ENCODE measurements at places on chromosomes 3 and 15.

DNA sequence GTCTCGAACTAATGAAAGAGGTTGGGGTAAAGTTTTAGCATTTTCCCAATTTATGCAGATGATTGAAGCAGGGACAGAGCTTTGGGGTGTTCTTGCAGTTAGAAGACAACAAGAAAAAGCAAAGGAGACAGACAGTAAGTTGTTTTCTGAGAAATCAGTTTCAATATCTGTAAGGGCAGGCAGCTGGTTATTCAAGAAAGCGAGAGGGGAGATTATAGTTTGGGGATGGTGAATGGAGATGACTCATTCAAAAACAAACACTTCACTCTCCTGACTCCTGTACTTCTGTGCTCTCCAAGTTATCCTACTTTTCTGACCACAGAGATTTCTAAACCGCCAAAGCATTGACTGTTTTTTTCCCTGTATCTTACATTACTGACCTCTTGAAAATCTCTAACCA is 352.0 kb downstream of the GAP43 start:
- no peak for DNase-seq

DNA sequence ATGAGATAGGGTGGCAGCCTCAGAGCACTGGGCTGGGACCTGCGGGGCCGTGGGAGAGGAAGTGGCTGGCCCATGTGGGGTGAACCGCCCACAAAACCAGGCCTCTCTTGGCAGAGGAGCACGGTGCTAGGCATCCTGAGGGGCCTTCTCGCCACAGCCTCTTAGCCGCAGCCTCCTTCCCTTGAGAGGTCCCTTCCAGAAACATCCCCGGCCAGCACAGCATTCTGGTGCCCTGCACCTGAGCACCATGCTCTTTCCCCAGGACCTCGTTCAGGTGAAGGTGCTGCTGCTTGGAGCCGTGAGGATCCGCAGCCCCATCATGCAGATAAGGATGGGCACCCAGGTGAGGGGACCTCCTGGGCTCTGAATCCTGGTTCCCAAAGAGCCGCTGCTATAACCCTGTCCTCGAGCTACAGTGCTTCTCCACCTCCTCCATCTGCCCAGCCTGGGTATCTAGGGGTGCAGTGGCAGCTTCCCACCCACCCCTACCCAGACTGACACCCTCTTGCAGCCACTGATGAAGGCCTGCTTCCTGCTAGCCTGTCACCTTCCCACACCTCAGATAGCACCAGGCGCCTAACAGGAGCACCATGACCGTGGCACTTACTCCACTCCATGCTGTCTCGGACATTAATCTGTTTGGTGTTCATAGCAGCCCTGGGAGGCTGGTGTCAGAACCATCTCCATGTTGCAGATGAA is 11.2 kb upstream of the TXNRD3 start:
- no peak for DNase-seq

DNA sequence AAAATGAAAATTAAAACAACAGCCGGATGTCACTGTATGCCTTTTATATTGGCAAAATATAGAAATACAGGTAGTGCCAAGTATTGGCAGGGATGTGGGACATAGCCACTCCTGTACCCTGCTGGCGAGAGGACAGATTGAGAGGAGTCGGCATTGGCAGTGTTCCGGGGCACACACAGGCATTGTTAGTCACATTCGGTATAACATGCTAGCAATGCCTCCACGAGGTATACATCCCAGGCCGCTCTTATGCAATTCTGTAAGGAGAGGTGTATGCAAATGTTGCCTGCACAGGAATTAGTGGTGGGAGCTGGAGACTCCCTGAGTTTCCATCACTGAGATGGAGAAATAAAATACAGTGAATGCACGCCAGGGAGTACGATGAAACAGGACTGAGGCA is 99.4 kb upstream of the DLG1 start:
- DNase-seq: no peak

- DNase-seq: no peak
Observed at GRCh38 chr3:11260460-11260859, 11.7 kb upstream of the ATG7 start.

DNA sequence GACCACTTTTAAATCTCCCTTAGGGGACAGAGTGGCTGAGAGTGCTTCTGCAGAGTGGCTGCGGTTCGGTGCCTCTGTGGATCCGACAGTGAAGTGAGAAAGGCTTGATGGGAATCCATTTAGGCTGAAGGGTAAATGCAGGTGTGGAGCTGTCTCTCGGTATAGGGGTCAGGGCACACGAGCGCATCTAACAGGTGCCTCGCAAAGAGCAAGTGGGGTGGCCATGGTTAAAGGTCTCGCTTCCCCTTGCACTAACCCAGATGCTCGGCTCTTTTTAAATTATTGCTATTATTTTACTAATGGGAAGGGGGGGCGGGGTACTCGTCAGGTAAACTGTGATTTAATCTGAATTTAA is 598 bp upstream of the GJD2 start:
- no peak for DNase-seq

- DNase-seq: no peak
Observed at GRCh38 chr3:177106184-177106583, 91.1 kb downstream of the TBL1XR1 start.

DNA sequence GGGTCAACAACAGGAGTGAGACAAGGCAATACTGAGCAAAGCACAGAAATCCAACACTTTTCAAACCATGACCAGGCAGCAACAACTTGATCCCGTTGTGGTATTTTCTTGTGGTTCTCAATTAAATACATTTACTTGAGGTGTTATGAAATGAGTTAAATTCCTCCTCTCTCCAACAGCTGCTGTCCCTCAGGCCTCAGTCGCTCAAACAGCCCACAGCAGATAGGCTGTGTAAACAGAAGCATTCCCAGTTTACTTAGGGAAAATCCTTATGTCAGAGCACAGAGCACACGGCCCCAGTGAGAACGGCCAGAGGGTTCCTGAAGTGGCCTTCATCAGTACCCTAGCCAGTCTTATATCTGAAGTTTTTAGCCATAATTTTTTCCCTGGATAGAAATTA is 359.9 kb downstream of the AGBL1 start:
- no peak for DNase-seq

DNA sequence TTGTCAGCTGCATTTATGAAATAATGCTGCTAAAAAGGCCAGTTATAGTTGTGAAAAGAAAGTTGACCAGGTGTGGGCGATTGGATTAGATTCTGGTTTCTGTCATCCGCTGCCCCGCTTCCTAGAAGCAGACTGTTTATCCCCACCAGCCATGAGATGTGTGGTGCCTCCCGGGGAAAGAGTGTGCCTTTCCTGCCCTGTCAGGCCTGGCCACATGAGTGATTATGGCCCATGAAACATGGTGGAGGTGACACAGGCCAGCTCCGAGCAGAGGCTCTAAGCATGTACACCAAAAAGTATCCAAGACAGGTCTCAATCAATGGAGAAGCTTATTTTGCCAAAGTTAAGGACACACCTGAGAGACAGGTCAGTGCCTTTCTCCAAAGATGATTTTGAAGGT is 85.4 kb upstream of the ABHD2 start:
- DNase-seq: no peak

- DNase-seq: no peak
Observed at GRCh38 chr3:168124791-168125190, 29.1 kb upstream of the GOLIM4 start.

- no peak for DNase-seq
Observed at GRCh38 chr15:90007076-90007460, 5.9 kb downstream of the ZNF710 start.

DNA sequence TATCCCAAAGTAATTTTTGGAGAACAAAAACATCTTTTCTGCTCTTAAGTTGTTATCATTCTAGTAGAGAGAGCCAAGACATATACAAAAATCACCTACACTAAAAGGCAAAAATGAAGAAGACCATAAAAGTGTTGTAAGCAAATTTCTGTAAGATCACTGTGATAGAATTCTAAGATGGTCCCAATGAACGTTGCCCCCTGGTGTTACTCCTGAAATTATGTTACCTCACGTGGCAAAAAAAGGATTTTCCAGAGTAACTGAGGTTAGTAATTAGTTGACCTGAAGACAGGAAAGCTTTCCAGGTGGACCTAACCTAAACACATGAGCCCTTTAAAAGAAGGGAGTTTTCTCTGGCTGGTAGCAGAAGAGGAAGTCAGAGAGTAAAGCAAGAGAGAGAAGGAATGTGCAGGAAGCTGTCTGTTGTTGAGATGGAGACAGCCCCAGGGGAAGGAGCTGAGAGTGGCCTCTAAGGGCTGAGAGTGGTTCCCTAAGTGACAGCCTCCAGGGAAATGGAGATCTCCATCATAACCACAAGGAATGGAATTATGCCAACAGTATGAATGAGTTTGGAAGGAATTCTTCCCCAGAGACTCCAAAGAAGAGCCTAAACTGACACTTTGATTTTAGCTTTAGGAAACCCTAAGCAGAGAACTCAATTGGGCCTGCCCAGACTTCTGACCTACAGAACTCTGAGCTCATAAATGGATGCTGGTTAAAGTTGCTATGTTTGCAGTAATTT is 205.9 kb downstream of the CD47 start:
- peak; percentile 27 for DNase-seq

GRCh38 chr3:190458040-190458439 is 8.3 kb upstream of the TMEM207 start:
- peak; percentile 88 for DNase-seq

DNA sequence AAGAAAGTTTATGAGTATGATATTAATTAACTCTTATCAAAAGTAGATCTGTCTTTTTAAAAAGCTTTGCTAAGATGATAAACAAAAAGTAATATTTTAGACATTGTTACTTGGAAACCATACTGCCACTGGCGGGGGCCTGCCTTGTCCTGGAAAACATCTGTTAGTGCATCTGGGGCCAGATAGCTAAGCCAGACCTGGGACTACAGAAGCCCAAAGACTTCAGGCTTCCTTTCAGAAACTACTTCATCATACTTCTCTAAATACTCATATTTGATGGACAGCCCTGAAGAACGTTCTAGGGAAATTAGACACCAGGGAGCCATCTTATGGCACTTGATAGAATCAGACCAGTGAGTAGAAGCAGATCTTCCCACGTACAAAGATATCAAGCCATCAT is 795.4 kb upstream of the SEMA6D start:
- no peak for DNase-seq

- no peak for DNase-seq
Observed at GRCh38 chr15:99504823-99505551, 60.8 kb upstream of the MEF2A start.

DNA sequence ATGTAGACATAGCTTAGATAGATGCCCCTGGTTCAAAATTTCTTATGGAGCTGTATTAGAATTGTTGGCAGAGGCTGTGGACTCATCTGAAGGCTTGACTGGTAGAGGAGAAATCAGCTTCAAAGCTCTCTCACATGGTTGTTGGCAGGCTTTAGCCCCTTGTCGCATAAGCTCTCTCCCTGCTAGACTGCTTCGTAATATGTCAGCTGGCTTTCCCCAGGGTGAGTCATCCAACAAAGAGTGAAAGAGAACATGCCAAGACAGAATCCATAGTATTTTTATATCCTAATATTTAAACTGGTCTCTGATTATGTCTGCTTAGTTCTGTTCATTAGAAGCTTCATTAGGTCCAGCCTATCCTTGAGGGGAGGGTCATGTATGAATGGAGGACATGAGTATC is 427.4 kb upstream of the NAALADL2 start:
- DNase-seq: no peak

GRCh38 chr15:95624616-95625361 is 705.7 kb upstream of the NR2F2 start:
- no peak for DNase-seq

- DNase-seq: no peak
Observed at GRCh38 chr3:139505829-139506386, 29.6 kb upstream of the RBP2 start.

DNA sequence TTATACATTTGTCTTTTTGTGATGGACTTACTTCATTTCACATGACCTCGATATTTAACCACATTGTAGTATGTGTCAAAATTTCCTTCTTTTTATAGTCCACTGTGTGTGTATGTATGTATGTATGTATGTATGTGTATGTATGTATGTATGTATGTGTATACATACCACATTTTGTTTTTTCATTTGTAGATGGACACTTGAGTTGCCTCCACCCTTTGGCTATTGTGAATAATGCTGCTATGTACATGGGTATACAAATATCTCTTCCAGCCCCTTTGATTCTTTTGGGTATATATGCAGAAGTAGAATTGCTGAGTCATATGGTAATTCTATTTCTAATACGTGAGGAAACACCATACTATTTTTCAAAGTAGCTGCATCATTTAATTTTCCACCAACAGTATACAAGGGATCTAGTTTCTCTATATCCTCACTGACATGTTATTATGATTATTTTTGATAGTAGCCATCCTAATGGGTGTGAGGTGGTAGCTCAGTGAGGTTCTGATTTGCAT is 228.2 kb downstream of the OPA1 start:
- no peak for DNase-seq

- DNase-seq: no peak
Observed at GRCh38 chr15:69391046-69391757, 22.9 kb upstream of the KIF23 start.

GRCh38 chr3:57696801-57697321 is 4.0 kb upstream of the DENND6A start:
- DNase-seq: no peak

GRCh38 chr3:194485881-194486539 is 792 bp downstream of the ATP13A3 start:
- DNase-seq: peak; percentile 28

DNA sequence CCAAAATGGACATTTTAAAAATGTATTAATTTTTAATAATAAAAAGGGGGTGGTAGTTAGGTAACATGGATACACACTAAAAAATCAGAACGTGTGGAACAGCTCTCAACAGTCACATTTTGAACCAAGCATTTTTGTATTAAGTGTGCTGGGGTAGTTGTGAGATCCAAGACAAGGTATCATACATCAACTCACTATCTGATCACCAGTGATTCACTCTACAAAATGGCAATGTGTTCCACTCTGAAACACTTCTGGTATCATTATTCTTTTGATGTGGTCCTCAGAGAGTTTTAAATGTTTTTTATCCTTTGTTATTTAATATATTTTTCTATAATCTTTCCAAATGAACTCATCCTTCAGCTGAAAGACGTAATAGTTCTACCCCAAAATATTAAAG is 5.4 kb downstream of the HACL1 start:
- no peak for DNase-seq

GRCh38 chr15:79282371-79283251 is at the start of gene ANKRD34C:
Gene ANKRD34C, plus strand, starts transcription at chr15:79282722. Its CDS starts 10,563 bp downstream, at chr15:79293285.
- DNase-seq: no peak

Data from SK-MEL-5 (cell line).